ENCODE measurements at places on chromosomes 3 and 15. TPM values are rescaled to one million over a fixed set of nuclear protein-coding genes. Genes with fewer than 3 reads are reported as not detected.

- H3K4me1 ChIP-seq: no peaks in the 10 kb centered on the region
- no peaks in the 10 kb centered on the region for H3K27me3 ChIP-seq
- no peak overlapping the region for H3K27ac ChIP-seq
- DNase-seq: no peak
- no peaks in the 10 kb centered on the region for H3K36me3 ChIP-seq
- no peak overlapping the region for H3K4me3 ChIP-seq
Measured at GRCh38 chr3:147652651-147653366, 243.6 kb downstream of the ZIC1 start.

DNA sequence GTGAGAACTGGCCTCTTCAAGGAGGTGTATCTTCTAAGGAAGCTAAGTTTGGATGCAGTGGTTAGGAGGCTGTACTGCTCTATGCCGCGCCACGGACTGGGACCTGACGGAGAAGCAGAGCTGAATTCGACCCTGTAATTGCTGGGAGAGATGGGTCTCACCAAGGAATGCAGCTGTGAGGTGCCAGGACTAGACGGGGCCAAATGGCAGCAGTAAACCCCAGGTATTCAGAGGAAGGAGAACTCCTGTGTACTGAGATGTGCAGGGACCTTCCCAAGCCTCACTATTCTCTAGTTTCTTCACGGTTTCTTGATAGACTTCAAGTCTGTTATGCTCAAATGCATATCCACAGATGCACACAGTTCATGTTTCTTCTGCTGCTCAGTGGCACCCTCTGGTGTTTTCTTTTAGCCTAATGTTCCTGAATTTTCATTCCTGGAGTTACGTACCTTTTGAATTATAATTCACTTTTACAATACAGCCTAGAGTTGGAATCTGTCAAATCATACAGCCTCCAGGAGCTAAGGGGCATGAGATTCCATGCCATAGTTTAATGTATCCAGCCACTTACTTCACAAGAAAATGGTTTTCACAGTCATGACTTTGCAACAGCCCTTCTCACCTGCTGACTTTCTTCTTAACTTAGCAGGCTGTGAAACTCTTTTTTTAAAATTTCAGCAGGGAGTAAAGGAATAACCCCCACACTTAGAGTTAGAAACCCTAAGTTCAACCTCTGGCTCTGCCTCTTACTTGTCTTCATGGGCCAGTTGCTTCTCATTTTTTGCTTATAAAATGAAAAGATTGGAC is 61.8 kb downstream of the GLDN start:
- H3K4me1 ChIP-seq: no peaks in the 10 kb centered on the region
- no peak for DNase-seq
- H3K27ac ChIP-seq: no peak overlapping the region
- H3K27me3 ChIP-seq: no peaks in the 10 kb centered on the region
- no peak overlapping the region for H3K4me3 ChIP-seq

GRCh38 chr3:126151562-126152302 is 28.7 kb downstream of the ALDH1L1 start:
- no peak overlapping the region for H3K27ac ChIP-seq
- no peaks in the 10 kb centered on the region for H3K27me3 ChIP-seq
- peak; percentile 3 for DNase-seq
- no peaks in the 10 kb centered on the region for H3K4me1 ChIP-seq
- no peaks in the 10 kb centered on the region for H3K36me3 ChIP-seq
- no peak overlapping the region for H3K4me3 ChIP-seq

Gene CCR2
- 7.1 TPM for total RNA-seq

GRCh38 chr3:158261371-158261991 is 151.6 kb downstream of the RSRC1 start:
- no peaks in the 10 kb centered on the region for H3K4me1 ChIP-seq
- H3K36me3 ChIP-seq: no peaks in the 10 kb centered on the region
- H3K27ac ChIP-seq: no peak overlapping the region
- H3K27me3 ChIP-seq: no peaks in the 10 kb centered on the region

DNA sequence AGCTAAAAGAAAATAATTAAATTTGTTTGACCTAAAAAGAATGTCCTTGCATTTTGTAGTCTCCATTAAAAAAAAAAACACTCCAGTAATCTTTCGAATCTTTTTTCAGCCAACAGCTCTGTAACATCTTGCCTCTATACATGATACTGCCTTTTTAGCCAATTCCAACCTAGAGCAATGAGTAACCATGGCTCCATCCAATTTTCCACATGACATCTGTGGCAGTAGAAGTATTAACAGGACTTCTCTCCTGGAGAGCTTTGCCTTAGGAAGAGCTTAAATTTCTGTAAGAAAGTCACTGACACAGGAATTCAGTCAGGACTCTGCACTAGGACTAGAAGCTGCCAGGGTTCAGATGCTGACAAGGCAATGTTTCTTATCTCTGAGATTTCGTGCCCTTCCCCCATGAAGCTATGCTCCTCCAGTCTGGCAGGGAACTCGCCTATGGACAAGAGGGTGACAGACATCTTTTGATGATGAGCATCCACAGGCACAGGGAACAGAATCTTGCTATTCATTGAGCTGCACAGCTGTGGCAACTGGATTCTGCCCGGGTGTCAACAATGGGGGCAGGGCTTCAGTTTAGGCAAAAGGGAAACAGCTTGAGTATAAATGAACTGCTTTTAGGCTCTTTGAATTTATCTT is 81.8 kb downstream of the ALCAM start:
- H3K27me3 ChIP-seq: no peaks in the 10 kb centered on the region
- no peak overlapping the region for H3K27ac ChIP-seq
- no peaks in the 10 kb centered on the region for H3K4me1 ChIP-seq

DNA sequence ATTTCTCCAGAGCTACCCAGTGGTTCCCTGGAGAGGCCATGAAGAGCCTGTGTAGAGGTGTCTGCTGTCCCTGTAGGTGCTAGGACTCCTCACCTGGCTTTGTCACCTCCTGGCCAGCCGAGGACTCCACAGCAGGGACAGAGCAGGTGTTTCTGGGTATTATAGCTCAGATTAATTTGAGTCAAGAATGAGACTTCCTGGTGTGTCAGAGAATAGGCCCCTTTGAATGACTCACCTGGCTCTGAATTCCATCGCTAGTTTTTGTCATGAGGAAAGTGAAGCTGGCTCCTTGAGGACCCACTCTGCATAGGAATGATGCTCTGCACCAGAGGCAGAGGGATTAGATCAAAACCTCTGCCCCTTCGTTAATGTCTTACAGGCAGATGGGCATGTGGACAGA is 167.5 kb upstream of the TOPAZ1 start:
- no peaks in the 10 kb centered on the region for H3K4me1 ChIP-seq
- no peak overlapping the region for H3K27ac ChIP-seq
- no peaks in the 10 kb centered on the region for H3K27me3 ChIP-seq

- DNase-seq: no peak
- H3K4me1 ChIP-seq: no peaks in the 10 kb centered on the region
- no peaks in the 10 kb centered on the region for H3K27me3 ChIP-seq
- no peaks in the 10 kb centered on the region for H3K36me3 ChIP-seq
- H3K27ac ChIP-seq: no peak overlapping the region
Measured at GRCh38 chr3:175329373-175329772, 470.2 kb downstream of the NAALADL2 start.

DNA sequence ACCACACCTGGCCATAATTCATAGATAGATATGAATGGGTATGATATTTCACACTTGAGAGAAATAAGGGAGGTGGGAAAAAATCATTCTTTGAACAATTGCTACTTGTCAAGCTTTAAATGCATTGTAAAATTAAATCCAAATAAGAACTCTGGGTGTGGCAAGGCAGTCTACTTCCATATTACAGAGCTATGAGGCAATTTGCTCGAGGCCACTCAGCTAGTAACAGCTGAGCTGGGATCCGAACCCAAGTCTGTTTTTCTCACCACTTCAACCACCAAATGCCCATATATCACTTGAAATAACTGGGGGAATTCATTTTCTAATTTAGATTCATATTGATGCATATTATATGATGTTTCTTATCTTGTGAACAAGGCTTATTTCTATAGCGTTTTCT is 482.2 kb upstream of the ADAMTS9 start:
- H3K4me3 ChIP-seq: no peak overlapping the region
- H3K4me1 ChIP-seq: peaks cover 4% of the 10 kb centered on the region
- no peak for DNase-seq
- H3K36me3 ChIP-seq: no peaks in the 10 kb centered on the region
- no peaks in the 10 kb centered on the region for H3K27me3 ChIP-seq
- peak overlapping the region; percentile 69 for H3K27ac ChIP-seq

GRCh38 chr3:141556034-141556433 is 69.2 kb downstream of the RASA2 start:
- no peak overlapping the region for H3K27ac ChIP-seq
- H3K4me1 ChIP-seq: no peaks in the 10 kb centered on the region
- H3K27me3 ChIP-seq: no peaks in the 10 kb centered on the region
- no peak for DNase-seq

Gene ZKSCAN7
- 3.9 TPM for total RNA-seq

Gene LSAMP
- total RNA-seq: 1.2 TPM

- H3K36me3 ChIP-seq: no peaks in the 10 kb centered on the region
- no peak for DNase-seq
- no peaks in the 10 kb centered on the region for H3K27me3 ChIP-seq
- no peak overlapping the region for H3K4me3 ChIP-seq
Measured at GRCh38 chr3:50620420-50620819, 3.5 kb downstream of the MAPKAPK3 start.

Gene AP3B2
- 2.2 TPM for total RNA-seq

Gene GPR62
- 0.34 TPM for total RNA-seq

Gene PPP1R14D
- not detected for total RNA-seq

Gene CHST13
- not detected for total RNA-seq

DNA sequence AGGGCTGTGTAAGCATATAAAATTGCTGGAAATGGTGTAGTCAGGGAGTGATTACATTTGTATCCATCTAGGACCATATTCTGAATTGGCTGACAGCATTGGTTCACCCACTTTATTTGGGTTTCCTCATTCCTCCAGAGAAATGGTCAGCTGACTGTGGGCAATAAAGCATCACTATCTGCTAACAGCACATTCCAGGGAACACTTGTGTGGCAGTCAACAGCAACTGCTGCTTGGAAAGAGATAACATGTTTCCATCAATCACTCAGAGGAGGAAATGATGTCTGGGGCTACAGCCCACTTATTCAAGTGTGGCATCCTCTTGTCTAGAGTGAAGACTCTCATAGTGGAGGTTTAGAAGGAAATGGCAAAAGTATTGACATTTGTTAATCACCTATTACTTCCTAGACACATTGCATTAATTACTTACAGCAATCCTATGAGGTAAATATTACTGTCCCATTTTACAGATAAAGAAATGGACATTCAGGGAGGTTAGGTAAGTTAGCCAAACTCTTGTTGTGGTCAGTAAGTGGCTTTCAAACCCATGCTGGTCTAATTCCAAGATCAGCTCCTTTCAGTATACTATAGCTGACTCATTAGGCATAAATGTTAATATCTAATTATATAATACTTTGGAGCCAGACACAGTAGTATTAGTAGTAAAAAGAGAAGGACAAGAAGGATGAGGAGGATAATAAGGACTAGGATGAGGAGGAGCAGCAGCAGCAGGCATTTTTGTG is 247.8 kb downstream of the ALCAM start:
- DNase-seq: no peak
- H3K4me3 ChIP-seq: no peak overlapping the region
- H3K27me3 ChIP-seq: no peaks in the 10 kb centered on the region
- no peaks in the 10 kb centered on the region for H3K4me1 ChIP-seq

DNA sequence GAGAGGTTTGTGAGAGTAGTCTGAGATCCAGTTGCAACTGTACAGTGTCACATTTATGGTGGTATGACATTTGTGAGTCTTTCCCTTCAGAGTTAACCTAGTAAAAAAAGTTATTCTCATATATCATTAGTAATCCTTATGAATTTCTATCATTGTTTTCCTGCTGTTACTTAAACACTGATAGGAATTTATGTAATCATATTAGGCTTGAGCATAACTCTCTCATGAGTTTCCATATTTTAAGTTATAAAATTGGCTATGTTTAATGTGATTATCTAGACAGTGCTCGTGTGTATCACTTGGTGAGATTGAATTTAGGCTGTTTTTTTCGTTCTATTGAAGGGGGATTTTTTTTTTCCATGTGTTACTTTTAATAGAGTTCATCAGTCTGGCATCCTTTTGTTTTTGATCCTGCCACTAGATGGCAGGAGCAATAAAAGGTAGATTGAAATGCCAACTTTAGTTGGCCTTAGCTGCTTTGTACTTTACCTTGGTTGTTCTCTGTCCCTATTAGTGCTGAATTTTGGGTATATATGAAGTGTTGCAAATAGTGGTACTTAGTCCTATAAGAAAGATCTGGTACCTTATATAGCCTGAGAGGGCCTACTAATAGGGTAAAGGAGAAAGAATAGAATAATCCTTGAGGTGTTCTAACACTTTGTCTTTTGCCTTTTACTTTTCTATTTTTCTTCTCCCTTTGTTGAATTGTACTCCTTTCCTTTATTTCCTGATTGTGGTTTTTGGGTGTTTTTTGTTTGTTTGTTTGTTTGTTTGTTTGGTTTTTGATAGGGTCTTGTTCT is 17.9 kb downstream of the STT3B start:
- no peak overlapping the region for H3K4me3 ChIP-seq
- no peaks in the 10 kb centered on the region for H3K36me3 ChIP-seq
- no peaks in the 10 kb centered on the region for H3K27me3 ChIP-seq
- H3K4me1 ChIP-seq: peaks cover 8% of the 10 kb centered on the region
- no peak overlapping the region for H3K27ac ChIP-seq
- DNase-seq: no peak

DNA sequence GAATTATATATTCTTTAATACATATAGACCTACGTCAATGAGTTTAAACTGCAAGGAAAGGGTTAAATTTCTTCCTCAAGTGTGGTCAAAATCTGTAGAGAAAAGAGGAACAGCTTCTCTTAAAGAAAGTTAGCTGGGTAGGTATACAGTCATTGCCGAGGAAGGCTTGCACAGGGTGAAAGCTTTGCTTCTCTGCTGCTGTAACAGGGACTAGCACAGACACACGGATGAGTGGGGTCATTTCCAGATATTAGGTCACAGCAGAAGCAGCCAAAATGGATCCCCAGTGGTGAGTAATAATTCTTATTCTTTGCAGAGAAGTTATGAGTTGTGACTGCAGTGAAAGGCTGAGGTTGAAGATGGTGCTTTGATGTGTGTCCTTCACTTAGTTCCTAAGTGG is at the start of gene CD86:
TSS of gene CD86 (plus strand) at position 148 of the 400 bp plus-strand sequence. CDS start at position 276, 128 bp downstream.
- H3K36me3 ChIP-seq: no peaks in the 10 kb centered on the region
- no peaks in the 10 kb centered on the region for H3K4me1 ChIP-seq
- H3K27me3 ChIP-seq: no peaks in the 10 kb centered on the region
- no peak within 1 kb of the TSS for H3K4me3 ChIP-seq
- H3K27ac ChIP-seq: no peak within 1 kb of the TSS

Gene SLC33A1
- 39.1 TPM for total RNA-seq

Gene DYNC1LI1
- 44.6 TPM for total RNA-seq

Gene GPR149
- total RNA-seq: not detected

Gene GHSR
- total RNA-seq: not detected

DNA sequence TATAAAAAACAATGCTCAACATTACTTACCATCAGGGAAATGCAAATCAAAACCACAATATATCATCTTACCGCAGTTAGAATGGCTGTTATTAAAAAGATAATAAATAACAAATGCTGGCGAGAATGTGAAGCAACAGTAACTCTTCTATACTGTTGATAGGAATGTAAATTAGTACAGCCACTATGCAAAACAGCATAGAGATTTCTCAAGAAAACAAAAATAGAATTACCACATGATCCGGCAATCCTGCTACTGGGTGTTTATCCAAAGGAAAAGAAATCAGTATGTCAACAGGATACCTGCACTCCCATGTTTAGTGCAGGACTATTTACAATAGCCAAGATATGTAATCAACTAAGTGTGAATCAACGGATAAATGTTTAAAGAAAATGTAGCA is 48.1 kb downstream of the ADAM10 start:
- no peaks in the 10 kb centered on the region for H3K27me3 ChIP-seq
- H3K27ac ChIP-seq: no peak overlapping the region
- H3K4me3 ChIP-seq: no peak overlapping the region
- no peaks in the 10 kb centered on the region for H3K4me1 ChIP-seq
